ENCODE measurements at places on chromosomes 4 and X.

DNA sequence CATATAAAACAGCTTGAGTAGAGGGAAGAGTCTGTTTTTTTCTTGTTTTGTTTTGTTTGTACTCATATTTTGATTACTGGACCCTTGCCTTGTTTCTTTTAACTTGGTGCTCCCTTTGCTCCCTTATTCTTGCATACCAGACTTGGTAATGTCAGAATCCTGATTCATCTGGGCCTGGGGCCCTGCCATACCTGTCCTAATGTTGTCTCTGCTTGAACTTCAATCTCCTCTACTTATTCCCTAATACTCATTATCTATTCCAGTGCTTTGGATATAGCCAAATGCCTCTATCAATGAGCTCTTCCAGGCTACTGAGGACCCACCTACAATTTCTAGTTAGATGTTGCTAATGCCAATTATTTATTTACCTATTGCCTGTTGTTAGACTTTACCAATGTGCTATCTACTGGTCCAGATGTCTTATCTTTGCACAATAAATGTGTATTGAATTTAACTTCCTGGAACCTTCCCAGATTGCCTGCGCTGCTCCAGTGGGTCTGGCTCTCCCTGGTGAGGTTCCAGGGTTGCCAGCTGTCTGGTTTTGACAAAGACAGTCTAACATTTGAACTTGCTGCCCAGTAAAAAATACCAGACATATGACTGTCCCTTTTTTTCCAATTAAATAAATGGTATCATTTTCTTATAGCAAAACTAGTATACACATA is 64.4 kb upstream of the ACSL4 start:
- DNase-seq, result no peak

GRCh38 chrX:12297353-12297752 is 159.1 kb downstream of the FRMPD4 start:
- no peak for DNase-seq

DNA sequence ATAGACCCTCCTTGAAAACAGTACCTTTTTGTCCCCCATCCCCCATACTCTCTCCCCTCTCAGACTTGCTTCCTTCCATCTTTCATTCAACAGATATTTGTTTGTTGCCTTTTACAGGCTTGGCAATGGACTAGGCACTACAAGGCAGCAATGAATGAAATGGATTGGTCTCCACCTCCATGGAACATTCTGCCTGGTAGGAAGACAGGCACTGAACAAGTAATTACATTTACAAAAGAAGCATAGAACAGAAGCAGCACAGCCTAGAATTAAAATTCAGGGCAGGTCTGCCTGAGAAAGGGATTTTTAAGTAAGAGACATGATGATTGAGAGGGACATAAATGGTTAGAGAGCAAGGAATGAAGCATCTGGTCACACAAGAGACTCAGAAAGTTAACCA is 346.1 kb downstream of the GRXCR1 start:
- no peak for DNase-seq

DNA sequence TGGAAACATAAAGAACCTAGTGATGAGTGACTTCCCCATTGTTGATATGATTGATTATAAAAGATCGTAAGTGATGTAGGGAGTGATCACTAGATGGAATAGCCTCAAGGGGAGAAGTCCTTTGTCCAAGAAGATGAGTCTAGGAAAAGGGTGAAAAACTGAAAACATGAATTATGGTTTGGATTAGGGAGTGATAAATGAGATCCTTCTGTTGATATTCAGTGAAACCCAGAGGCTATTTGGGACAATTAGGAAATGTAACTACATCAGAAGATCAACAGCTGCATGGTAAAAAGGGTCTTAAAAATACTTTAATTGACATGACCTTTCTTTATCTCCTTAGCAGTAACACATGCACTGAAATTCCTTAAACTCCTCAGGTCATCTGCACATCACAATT is 124.0 kb upstream of the UNC5C start:
- DNase-seq, result peak; percentile 91

- no peak for DNase-seq
These were observed 65.9 kb downstream of the FAT1 start for GRCh38 chr4:186657764-186658163.

- DNase-seq, result no peak
These were observed 132.2 kb upstream of the FUNDC1 start for GRCh38 chrX:44674906-44675305.

- DNase-seq, result peak; percentile 47
These were observed 11.0 kb upstream of the EIF4E start for GRCh38 chr4:98939892-98940298.

- no peak for DNase-seq
These were observed 6.7 kb upstream of the TLR1 start for GRCh38 chr4:38811297-38811696.

DNA sequence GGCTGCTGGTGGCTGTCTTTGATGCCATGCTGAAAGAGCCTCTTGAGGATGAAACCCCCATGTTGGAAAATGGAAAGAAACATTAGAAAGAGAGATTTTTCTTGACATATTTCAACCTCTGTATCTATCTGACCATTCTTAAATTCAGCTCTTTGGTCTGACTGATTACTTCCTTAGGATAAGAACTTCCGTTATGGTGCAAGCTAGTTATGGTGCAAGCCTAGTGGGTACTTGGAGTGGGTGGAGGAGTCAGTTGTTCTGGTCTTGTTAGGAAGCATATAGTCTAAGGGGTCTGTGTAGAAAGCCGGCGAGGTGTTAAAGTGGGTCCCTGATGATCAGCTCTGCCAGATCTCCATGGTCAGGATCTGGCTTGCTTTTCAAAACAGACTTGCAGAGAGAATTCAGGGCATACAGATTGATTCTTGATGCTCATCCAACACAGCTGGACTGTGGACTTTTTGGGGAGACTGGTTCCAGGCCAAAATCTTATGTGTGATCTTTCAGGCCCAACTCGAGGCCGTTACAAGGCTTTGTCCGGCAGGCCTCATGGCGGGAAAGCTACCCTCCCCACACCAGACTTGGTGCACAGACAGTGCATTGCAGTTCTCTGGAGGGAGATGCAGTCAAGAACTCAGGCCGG is 82.8 kb upstream of the BOD1L1 start:
- DNase-seq, result no peak

- DNase-seq, result no peak
These were observed 485.8 kb upstream of the ATOH1 start for GRCh38 chr4:93342738-93343137.

DNA sequence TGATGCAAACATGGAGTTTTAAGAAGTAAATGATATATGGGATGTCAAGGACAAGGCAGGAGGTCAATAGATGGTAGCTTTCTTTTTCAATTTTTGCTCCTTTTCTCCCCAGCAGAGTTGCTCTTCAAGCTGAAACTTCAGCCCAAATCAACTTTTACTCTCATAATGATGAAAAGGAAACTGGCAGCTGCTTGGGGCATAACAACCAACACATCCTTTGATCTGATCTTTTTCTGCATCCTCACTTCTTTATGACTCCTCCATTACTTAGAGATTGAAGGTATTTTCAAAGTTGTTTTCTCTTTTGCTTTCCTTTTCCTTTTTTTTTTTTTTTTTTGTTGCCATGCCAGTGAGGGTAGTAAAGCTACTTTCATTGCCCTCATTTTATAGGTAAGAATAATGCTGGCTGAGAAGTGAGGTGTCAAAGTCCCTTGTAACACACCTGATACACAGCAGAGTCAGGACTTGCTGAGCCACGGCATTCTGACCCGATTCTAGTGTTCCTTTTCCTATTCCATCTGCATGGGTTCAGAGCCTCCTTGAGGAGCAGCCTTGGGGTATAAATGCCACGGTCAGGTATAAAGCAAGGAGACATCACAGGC is 26.9 kb downstream of the SLC2A9 start:
- DNase-seq, result no peak

DNA sequence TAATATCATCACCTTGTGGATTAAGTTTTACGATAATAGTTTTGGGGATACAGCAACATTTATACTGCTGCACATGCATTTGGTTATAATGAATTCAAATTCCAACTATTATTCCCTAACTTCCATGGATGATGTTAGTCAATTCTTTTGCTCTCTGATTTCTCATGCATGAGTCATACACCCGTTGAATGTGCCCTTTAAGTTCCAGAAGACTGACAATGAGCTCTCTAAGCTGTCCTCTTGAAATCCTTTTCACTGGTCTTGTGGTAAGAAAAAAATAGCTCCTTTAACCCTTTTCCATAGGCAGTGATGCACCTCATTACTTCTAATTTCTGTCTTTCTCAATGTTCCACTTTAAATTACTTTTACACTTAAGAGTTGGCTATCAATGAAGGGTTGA is 1095.2 kb upstream of the POU3F4 start:
- no peak for DNase-seq

DNA sequence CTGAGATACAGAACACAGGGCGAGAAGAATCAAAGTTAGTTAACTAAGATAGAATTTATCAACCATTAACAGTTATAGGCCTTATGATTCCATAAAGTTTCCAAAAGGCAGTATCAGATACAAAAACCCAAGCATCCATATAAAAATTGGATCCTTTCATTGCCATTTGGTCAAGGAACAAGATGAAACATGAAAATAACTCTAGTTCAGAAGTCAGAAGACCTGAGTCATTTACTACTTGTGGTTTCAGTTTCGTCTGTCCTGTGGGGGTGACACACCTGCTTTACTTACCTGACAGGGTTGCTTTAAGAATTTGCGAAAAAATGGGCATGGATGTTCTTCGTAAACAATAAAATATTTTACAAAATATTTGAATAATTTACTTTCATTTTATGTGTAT is 130.8 kb downstream of the ANAPC10 start:
- DNase-seq, result no peak

- DNase-seq, result no peak
These were observed 10.0 kb upstream of the OPHN1 start for GRCh38 chrX:68443155-68443868.

DNA sequence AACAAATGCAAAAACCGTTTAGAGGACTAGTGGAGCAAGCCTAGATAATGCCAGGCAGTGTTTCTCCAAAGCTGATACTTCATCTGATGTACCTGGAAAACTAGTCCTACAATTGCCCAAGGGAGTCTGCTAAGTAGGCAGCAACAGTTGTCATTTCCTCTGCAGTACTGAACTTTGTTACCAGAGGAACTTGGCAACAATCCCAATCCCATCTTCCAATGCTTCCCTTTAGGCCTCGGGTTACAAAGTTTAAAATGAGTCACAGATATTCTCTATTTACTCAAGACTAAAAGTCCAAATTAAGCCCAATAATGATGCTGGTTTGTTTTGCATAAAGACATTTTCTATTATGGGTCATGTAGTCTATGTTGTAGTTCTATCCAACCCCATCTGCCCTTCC is 120.0 kb upstream of the GLRA2 start:
- no peak for DNase-seq

GRCh38 chr4:2637956-2638552 is 101.6 kb downstream of the FAM193A start:
- no peak for DNase-seq

GRCh38 chr4:113884655-113885054 is 94.8 kb downstream of the ARSJ start:
- no peak for DNase-seq

DNA sequence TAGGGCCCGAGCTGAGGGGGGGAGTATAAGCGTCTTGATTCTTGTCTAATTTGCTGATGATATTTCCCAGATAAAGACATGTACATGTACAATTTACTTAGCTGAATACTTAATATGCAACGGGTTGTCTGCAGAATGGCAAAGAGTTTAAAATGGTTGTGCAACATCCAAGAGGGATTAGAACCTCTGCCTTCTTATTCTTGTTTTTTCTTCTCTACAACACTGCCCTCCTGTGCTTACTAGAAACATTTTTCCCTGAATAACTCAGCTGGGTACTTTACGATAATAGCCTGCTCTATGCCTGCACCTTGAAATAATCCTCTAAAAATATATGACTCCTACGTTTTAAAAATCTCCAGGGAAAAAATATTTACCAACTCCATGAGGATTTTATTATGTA is 41.8 kb downstream of the INTS12 start:
- DNase-seq, result peak; percentile 16

DNA sequence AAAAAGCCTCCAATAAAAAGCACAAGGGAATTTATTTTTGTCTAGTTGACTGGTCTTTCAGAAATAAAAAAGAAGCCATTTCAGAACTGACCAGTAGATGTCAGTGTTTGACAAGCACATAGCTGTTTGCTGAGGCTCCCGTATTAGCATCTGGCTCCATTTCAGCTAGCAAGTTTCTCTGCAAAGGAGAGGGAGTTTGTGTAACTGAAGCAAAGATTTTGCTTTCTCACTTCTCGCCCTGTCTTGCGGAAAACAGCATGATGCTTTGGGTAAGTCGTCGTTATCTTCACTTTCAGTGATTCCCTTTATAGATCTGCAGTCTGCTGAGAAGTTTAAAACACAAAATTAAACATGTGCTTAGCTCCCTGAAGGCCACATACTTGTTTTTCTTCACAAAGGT is 85.5 kb downstream of the CT47B1 start:
- DNase-seq, result peak; percentile 39

DNA sequence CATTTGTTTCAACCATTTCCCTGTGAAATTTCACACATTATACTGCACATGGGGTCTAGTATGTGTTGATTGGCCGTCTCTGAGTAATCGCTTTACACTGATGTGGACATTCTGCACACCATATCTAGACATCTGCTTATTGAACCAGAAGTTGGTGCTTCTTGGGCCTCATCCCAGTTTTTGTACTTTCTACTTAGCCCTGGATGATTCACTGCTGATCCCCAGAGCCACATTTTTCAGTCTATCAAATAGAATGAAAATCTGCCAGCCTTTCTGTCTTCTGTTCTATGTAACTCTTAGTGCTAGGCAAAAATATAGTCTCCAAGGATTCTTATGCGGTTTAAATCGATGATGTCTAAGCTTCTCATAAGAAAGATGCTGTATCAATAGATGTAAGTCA is 40.5 kb upstream of the RELL1 start:
- no peak for DNase-seq

DNA sequence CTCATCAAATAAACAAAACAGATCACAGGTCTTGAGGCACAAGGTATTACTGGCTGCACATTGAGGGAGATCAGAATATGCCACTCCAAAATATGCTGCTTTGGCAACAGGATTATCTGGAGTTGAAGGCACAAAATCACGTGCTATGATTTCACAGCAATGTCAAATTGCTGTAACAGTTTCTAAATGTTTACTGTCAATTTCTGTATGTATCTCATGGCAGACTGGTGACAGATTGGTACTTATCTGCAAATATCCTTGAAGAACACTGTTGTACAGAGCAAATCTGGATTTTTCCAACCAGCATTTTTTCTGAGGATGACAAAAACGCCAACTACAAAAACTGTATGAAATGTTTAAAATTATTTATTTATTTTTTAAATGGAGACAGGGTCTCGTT is 26.7 kb downstream of the GPR82 start:
- no peak for DNase-seq

DNA sequence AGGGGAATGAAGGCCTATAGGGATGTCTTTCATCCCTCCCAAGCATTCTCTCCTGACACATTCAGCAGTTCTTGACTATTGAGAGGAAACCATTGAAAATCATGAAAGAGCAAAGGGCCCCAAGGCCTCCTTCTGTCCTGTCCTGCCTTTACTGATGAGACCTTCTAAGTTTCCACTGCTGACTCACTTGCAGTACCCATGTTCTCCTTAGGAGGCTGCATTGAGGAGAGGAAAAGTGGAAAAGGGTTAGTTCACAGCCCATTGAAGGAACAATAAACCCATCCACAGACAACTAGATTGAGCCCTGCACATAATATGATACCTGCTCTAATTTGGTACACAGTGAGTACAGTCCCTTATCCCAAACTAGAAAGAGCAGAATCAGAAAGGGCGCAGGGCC is 115.1 kb upstream of the PNPLA4 start:
- DNase-seq, result peak; percentile 31

GRCh38 chr4:136634121-136634520 is 898.2 kb downstream of the PCDH18 start:
- DNase-seq, result peak; percentile 86

- DNase-seq, result no peak
These were observed 10.2 kb upstream of the HGFAC start for GRCh38 chr4:3431446-3431993.

All from SK-N-DZ (cell line).